ENCODE measurements at places on chromosomes 1 and 21. TPM values are rescaled to one million over a fixed set of nuclear protein-coding genes. Genes with fewer than 3 reads are reported as not detected.

Gene CAPN8
- total RNA-seq = 87.9 TPM

Gene CA6
- total RNA-seq = not detected

Gene ST6GALNAC5
- total RNA-seq = 18.9 TPM

Gene CHIA
- total RNA-seq = 1.5 TPM

- no peak overlapping the region for H3K4me3 ChIP-seq
- H3K4me1 ChIP-seq = no peaks in the 10 kb centered on the region
- DNase-seq = no peak
Observed at GRCh38 chr1:226470921-226471866, 63.3 kb upstream of the PARP1 start.

DNA sequence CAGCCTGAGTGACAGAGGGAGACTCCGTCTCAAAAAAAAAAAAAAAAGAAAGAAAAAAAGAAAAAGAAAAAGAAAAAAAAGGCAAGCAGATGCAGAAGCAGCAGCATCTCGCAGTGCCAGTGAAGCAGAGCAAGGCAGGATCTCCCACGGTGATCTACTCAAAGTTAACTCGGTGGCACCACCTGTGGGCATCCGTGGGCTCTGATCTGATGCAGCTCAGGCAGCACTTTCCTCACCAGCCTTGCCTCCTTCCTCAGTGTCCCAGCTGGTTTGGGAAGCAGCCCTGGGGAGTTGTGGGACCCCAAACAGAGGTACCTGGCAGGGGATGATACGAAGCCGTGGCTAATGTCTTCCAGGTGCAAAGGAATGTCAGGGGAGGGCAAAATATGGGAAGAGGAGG, 104.3 kb upstream of the KRTAP19-8 start:
- H3K4me1 ChIP-seq = no peaks in the 10 kb centered on the region
- H3K4me3 ChIP-seq = no peak overlapping the region
- H3K27ac ChIP-seq = no peak overlapping the region
- no peak for DNase-seq
- H3K36me3 ChIP-seq = no peaks in the 10 kb centered on the region

DNA sequence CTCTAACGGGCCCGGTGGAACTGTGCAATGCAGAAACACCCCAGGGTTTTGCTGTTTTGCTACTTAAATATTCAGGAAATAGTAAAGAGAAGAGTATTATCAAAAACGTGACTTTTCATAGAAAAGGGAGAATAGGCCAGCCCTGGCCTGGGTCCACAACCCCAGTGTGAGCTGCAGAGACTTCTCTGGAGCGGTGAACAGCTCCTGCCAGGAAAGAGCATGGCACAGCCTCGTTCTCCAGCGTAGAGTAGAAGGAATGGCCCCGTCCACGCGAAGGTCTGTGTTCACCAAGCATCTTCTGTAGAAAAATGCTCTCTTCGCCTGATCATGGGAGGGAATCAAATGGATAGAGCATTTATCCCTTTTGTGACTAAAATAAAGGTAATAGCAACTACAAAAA, 51.4 kb downstream of the PDE9A start:
- DNase-seq = no peak
- no peaks in the 10 kb centered on the region for H3K36me3 ChIP-seq
- no peaks in the 10 kb centered on the region for H3K27me3 ChIP-seq
- H3K4me1 ChIP-seq = no peaks in the 10 kb centered on the region
- no peak overlapping the region for H3K27ac ChIP-seq
- no peak overlapping the region for H3K4me3 ChIP-seq

DNA sequence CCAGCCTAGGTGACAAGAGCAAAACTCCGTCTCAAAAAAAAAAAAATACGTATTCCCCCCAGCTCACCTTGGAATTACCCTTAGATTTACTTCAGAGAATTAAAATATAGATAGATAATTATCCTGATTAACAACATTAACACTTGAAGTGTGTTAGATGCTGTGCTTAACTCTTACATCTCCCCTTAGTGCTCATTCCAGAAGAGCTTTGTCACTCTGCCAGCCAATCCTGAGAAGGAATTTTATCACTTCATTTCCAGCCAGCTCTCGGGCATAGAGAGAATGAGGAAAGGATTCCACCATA, 1.6 kb upstream of the SHC1 start:
- H3K4me3 ChIP-seq = peak overlapping the region; percentile 68
- peaks cover 21% of the 10 kb centered on the region for H3K36me3 ChIP-seq
- H3K27ac ChIP-seq = peak overlapping the region; percentile 99
- H3K4me1 ChIP-seq = peaks cover 49% of the 10 kb centered on the region
- no peaks in the 10 kb centered on the region for H3K27me3 ChIP-seq

DNA sequence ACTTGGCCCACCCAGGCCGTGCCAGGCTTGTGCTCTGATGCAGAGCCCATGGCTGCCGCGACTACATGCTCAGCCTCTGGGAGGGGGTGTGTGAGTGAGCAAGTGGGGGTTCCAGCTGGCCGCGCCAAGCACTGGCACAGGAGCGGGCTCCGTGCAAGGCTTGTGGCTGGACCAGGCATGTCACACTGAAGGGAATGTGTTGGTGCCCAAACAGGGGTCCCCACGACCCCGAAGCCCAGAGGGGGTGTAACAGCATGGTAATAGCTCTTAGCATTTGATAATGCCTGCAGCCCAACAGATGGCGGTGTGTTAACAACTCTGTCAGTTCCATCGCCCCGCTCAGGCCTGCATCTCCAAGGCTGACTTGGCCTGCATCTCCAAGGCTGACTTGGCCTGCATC, 38.3 kb upstream of the CD46 start:
- H3K36me3 ChIP-seq = no peaks in the 10 kb centered on the region
- H3K27me3 ChIP-seq = no peaks in the 10 kb centered on the region
- no peak overlapping the region for H3K4me3 ChIP-seq
- DNase-seq = no peak
- H3K27ac ChIP-seq = no peak overlapping the region
- H3K4me1 ChIP-seq = no peaks in the 10 kb centered on the region

DNA sequence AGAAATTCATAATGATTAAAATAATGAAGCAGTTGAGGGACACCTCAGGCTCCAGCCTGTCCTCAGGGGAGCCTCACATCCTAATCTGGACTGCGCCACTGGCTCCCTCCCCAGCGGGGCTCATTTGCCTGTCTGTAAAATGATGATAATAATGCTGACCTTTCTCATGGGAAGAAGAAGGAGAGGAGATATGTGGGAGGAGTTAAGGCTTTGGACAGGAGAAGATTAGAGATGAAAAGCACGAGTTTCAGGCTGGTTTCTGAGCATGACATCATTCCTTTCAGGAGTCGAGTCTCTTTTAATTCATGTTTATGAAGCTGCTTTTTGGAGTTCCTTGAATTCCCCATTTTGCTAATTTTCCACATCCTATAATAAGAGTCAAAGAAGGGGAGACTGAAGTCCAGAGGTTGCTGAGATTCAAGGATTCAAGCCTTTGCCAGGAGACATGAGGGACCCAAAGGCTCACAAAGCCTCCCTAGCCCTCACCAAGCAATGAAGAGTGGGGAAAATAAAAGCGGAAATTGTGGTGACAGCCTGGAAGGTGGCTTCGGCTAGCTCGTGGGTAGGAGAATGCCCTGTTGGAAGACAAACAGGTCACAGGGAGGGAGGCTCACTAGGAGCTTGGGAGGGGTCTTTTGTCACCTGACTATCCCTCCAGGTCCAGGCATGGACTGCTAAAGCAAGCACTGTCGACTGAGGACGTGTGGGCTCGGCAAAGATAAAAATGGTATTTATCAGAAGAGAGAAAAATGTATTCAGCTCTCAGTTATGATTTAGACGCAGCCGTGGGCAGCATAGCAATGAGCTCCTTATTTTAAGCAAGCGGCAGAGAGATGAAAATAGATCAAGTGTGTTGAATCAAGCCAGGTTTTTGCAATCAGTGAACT, 27.5 kb upstream of the STMN1 start:
- H3K27me3 ChIP-seq = no peaks in the 10 kb centered on the region
- no peak overlapping the region for H3K4me3 ChIP-seq
- H3K4me1 ChIP-seq = no peaks in the 10 kb centered on the region
- DNase-seq = no peak
- no peak overlapping the region for H3K27ac ChIP-seq

DNA sequence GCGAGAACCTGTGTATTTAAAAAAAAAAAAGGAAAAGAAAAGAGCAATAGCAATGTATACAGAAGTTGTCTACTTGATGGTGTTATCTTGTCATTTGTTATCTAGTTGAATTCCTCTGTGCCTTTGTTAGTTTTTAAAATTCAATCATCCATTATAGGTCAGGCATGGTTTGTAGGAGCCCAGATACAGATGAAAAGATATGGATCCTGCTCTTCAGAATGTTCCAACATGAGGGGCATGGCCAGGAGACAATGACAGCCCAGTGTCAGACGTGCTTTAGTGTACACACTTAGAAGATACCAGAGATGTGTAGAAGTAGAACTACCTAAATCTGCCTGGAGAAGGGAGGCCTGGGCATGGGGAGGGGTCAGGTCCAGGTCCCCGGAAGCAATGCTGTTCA, 16.6 kb downstream of the MTARC2 start:
- H3K36me3 ChIP-seq = no peaks in the 10 kb centered on the region
- no peak overlapping the region for H3K4me3 ChIP-seq
- peaks cover 20% of the 10 kb centered on the region for H3K4me1 ChIP-seq
- no peaks in the 10 kb centered on the region for H3K27me3 ChIP-seq
- DNase-seq = no peak
- no peak overlapping the region for H3K27ac ChIP-seq

GRCh38 chr1:39409055-39409816, 82.2 kb upstream of the BMP8A start:
- peak overlapping the region; percentile 92 for H3K27ac ChIP-seq
- peak overlapping the region; percentile 55 for H3K4me3 ChIP-seq
- no peaks in the 10 kb centered on the region for H3K27me3 ChIP-seq
- DNase-seq = peak; percentile 46
- no peaks in the 10 kb centered on the region for H3K36me3 ChIP-seq

DNA sequence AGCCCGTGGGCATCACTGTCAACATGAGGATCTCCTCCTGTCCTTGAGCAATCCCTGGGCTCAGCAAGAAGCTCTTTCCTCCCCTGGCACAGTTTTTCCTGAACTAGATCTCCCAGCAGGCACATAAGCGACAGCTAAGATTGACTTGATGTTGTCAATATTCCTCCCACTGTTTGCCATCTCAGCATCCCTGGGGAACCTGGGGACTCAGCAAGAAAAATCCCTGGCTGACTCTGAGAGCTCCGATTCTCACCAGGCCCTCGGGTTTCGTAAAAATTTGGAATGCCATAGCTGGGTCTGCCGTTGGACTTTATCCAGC, 687.2 kb downstream of the MATN1 start:
- H3K36me3 ChIP-seq = no peaks in the 10 kb centered on the region
- H3K4me3 ChIP-seq = no peak overlapping the region
- H3K27me3 ChIP-seq = no peaks in the 10 kb centered on the region
- no peaks in the 10 kb centered on the region for H3K4me1 ChIP-seq
- H3K27ac ChIP-seq = no peak overlapping the region
- DNase-seq = no peak

- peaks cover 48% of the 10 kb centered on the region for H3K27me3 ChIP-seq
- H3K4me1 ChIP-seq = no peaks in the 10 kb centered on the region
- H3K27ac ChIP-seq = no peak overlapping the region
- no peak for DNase-seq
Observed at GRCh38 chr1:229437443-229437842, 3.5 kb upstream of the ACTA1 start.

DNA sequence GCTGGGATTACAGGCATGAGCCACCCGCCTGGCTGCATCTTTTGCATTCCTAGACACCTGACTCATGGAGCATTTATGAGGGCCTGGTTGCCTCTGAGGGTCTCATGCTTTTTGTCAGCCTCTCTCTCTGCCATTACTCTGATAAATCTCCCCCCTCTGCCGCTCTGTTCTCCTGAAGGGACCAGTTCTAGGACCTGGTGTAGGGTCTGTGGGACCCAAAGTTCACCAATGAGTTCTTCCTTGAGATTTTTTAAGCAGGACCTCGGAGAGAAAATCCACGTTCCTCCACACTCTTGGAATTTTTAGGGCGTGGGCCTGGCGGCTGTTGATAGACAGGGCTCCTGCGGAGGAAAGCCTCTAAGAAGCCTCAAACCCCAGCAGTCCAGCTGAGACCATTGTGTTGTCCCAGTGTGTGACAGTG, 91.9 kb upstream of the ERRFI1 start:
- no peaks in the 10 kb centered on the region for H3K27me3 ChIP-seq
- H3K27ac ChIP-seq = no peak overlapping the region
- no peaks in the 10 kb centered on the region for H3K36me3 ChIP-seq
- peaks cover 48% of the 10 kb centered on the region for H3K4me1 ChIP-seq
- no peak overlapping the region for H3K4me3 ChIP-seq

DNA sequence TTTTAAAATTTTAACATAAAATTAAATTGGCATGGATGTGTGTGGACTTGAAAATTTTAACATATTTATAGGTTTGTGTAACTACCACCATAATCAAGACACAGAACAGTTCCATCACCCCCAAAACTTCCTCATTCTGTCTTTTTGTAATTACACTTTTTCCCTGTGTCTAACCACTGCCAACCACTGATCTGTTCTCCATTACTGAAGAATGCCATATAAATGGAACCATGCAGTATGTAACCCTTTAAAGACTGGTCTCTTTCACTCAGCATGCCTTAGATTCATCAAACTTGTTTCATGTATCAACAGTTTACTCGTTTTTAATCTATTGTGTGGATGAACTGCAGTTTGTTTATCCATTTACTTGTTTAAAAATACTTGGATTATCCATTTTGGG, 13.0 kb upstream of the AHCYL1 start:
- no peaks in the 10 kb centered on the region for H3K36me3 ChIP-seq
- H3K4me1 ChIP-seq = no peaks in the 10 kb centered on the region
- no peak overlapping the region for H3K27ac ChIP-seq
- H3K27me3 ChIP-seq = no peaks in the 10 kb centered on the region

- no peaks in the 10 kb centered on the region for H3K27me3 ChIP-seq
- no peak overlapping the region for H3K4me3 ChIP-seq
- no peaks in the 10 kb centered on the region for H3K36me3 ChIP-seq
- H3K27ac ChIP-seq = no peak overlapping the region
Observed at GRCh38 chr1:92752719-92753118, 32.2 kb downstream of the EVI5 start.

GRCh38 chr1:63662841-63663240, 69.6 kb downstream of the PGM1 start:
- H3K4me3 ChIP-seq = no peak overlapping the region
- H3K27me3 ChIP-seq = no peaks in the 10 kb centered on the region
- peaks cover 15% of the 10 kb centered on the region for H3K36me3 ChIP-seq
- H3K4me1 ChIP-seq = no peaks in the 10 kb centered on the region
- H3K27ac ChIP-seq = no peak overlapping the region

DNA sequence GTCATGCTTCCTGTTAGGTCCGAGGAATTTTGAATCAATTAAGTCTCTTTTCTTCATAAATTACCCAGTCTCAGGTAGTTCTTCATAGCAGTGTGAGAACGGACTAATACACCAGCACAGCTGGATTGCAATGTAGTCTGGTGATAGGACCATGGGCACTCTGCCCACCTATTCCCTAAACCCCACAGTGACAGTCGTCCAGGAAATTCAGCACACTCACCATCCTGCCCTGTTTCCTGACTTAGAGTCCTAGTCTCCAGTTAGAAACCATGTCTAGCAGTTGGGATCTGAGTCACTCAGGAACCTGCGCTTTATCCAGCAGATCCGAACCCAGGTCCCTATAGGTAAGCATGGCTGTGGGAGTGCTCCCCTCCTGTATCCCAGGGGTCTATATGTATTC, 149.3 kb upstream of the TNR start:
- no peaks in the 10 kb centered on the region for H3K27me3 ChIP-seq
- H3K4me3 ChIP-seq = no peak overlapping the region
- no peak overlapping the region for H3K27ac ChIP-seq

All from left lung (tissue), 14 donors.